Activated effector memory CD4-positive, alpha-beta T cell treated with anti-CD3 and anti-CD28 coated beads, Interleukin-2, amount 50 U/mL, for 16 hours (primary cell): ENCODE measurements at places on chromosomes 7 and 10.

- no peak for DNase-seq
Measured at GRCh38 chr7:81393018-81393417, 376.8 kb downstream of the HGF start.

DNA sequence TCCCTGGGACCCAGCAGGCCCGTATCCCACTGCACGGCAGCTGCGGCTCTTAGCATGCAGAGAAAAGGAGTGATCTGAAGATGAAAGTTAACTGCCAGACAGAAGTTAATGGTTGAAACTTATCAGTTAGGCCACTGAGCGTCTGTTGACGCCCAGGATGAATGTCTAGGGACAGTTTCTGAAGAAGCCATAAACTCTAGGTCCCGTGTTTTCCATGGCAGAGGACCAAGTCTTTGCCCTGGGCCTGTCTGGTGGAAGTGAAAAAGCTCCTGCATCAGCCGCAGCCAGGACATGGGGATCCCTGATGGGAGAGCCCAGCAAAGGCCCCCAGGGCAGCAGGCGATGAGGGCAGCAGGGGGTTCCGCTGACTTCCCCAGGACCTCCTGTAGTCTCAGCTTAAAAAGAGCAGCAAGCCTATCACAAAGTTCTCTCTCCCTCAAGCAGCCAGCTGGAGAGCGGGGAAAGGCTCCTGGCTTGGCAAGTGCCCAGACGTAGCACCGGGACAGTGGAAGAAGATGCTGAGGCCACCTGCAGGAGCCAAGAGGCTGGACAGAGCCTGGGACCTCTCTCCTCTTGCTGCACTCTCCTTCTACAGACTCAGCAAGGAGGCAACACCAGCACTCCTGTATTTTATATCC is 79.6 kb downstream of the TNS3 start:
- DNase-seq = no peak

GRCh38 chr10:23610626-23611307 is 171.9 kb downstream of the OTUD1 start:
- no peak for DNase-seq

- peak; percentile 66 for DNase-seq
Measured at GRCh38 chr7:105429746-105430612, 41.3 kb upstream of the SRPK2 start.

GRCh38 chr10:87850742-87851205 is 12.6 kb downstream of the KLLN start:
- peak; percentile 77 for DNase-seq

GRCh38 chr7:103150192-103150591 is 1.3 kb upstream of the NAPEPLD start:
- no peak for DNase-seq

DNA sequence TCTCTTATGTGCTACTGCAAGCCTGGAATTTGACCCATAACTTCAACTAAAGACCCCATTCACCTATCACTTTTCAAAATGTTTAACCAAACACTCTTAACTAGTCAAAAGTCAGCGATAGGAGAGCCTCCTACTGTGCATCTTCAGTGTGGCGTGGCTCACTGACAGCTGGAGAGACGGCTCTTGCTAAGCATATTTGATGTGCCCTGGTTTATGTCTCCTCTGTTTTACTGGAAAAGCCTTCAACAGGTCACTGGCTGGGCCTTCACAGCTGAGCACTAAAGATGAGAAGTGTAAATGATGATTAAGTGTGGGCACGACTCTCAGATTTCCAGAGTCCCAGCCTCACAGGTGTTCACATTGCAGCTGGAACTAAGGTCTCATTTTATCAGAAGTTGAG is 472.1 kb downstream of the SEMA3D start:
- no peak for DNase-seq

- no peak for DNase-seq
Measured at GRCh38 chr7:126803060-126803665, 449.6 kb downstream of the GRM8 start.

DNA sequence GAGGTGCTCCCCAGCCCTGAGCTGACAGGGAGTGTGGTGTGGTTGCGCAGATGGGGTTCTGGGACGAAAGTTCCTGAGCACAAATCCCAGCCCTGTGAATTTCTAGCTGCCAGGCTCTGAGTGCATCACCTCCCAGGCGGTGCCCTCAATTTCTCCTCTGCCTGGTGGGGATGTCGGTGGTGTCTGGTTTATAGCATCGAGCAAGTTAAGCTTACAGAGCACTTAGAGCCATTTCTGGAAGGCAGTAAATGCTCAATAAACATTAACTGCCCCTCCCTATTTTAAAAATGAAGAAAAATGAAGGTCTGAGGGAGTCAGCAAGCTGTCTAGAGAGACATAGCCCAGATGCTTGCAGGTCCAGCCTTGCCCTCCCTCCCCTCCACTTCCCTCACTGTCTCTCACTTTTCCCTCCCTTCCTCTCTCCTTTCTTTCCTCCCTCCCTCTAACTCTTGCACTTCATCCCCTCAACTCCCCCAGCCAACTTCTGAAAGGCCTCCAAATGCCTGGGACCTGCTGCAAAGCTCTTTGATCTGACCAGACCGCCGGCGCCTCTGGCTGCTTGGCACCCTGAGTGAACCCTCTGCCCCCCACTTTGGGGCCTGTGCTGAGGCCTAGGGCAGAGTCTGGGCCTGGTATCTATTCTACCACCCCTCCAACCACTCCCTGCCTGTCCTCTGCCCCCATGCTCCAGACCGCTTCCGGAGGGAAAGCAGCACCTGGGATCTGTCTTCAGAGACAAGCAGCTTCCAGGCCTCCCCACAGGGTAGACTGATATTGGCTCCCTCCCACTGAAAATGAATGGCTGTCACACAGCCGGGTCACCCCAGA is 438.3 kb downstream of the RPS24 start:
- DNase-seq = no peak

- DNase-seq = no peak
Measured at GRCh38 chr7:133688483-133689239, 435.8 kb downstream of the EXOC4 start.
